Stimulated activated CD4-positive, alpha-beta T cell treated with anti-CD3 and anti-CD28 coated beads, Interleukin-1b, Interleukin-23, amount 100 ng/mL, for 1 hour (primary cell): ENCODE measurements at places on chromosomes 3 and 15.

DNA sequence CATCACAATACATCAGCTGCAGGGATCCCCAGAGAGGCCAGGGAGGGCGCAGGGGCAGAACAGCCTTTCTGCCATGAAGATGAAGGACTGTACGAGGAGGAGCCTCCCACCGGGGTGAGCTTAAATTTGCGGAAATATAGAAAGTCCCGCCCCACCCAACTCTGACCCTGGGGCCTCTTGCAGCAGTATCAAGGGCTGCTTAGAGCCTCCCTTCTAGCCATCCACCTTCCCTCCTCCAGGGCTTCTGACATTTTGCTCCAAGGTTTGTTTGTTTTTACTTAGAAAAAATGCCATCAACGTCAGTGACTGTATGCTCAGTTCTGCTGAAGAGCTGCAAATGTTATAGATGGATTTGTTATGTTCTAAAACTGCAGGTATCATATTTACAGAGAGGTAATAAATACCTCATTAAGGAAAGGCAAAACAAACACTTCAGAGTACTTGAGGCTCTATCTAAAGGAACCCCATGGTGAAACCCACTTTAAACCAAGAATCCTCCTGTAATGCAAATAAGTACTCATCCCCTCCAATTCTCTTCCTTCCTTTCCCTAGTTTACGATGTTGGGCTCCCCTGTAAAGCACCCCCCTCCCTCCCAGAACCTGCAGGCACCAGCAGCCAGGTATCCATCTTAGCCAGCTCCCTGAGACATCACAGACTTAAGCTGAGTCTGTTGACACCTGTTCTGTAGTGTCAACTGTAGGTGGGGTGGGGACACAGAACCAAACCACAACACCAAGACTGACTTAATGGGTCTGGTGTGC, 30.5 kb downstream of the RFTN1 start:
- DNase-seq = no peak

GRCh38 chr3:184157206-184157605, 2.0 kb downstream of the DVL3 start:
- DNase-seq = no peak

GRCh38 chr3:47019201-47019600, 39.7 kb downstream of the NBEAL2 start:
- no peak for DNase-seq

GRCh38 chr15:52103217-52104207, 9.1 kb downstream of the BCL2L10 start:
- DNase-seq = no peak

DNA sequence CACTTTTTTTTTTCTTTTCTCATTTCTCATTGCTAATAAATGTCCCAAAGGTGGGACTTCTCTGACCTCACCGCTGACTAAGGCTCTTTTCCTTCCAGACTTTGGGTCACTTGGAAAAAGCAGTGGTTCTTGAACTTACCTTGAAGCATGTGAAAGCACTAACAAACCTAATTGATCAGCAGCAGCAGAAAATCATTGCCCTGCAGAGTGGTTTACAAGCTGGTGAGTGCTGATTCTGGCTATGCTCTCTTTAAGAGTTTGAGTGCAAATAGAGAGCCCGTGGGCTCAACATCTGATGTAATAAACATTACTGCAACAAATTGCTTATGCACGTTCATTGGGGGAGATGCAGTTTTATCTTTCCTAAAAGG, 2.0 kb downstream of the BHLHE40 start:
- DNase-seq = no peak

DNA sequence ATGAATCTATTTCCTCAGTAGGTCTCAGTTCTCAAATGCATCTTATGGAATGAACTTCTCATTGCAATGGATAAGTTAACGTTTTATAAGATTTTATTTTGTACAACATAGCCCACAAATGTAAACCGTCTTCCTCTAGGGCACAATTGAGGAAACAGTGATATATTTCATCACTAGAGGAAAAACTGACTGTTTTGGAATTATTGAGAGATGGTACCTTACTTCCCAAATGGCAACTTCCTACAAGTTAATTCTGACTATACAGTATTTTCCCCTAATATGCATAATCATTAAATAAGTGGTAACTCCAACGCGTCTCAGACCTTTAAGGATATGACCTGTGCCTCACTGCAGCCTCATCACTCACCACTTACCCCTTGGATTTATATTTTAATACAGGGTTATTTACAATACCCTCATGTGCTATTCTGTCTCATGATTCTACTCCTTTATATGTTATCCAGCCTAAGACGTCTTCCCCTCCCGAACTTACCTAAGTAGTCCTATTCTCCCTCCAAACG, 13.3 kb downstream of the GABPB1 start:
- no peak for DNase-seq

DNA sequence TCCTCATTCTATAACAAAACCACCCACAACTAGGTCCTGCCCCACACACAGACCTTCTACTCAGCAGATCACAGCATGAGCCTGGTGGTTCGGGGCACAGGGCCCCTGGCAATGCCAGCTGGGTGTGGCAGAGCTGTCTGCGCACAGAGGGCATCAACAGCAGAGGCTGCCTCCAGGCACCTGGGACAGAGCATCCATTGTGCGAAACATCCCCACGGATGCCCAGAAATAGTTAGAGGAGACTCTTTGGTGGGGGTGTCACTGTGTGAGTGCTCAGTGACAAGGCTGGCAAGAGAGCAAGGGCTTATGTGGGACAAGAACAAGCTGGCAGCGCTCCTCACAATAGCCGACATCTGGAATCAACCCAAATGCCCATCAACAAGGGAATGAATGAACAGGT, 487.4 kb upstream of the PROK2 start:
- DNase-seq = no peak

GRCh38 chr3:112976001-112976400, 1.1 kb upstream of the CD200R1 start:
- DNase-seq = no peak

- DNase-seq = no peak
Measured at GRCh38 chr3:158105119-158105709, 1.0 kb downstream of the SHOX2 start.

- DNase-seq = no peak
Measured at GRCh38 chr3:111735243-111735758, 123.8 kb upstream of the PHLDB2 start.

DNA sequence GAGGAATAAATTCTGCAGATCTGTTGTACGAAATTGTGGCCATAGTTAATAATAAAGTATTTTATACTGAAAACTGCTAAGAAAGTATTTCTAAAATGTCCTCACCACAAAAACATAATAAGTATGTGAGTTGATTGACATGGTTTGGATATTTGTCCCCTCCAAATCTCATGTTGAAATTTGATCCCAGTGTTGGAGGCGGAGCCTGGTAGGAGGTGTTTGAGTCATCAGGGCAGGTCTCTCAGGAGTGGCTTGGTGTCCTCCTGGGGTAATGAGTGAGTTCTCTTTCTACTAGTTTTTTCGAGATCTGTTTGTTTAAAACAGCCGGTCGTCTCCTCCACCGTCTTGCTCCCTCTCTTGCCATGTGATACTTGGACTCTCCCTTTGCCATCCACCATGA, 424.1 kb upstream of the KCNMB2 start:
- DNase-seq = no peak

DNA sequence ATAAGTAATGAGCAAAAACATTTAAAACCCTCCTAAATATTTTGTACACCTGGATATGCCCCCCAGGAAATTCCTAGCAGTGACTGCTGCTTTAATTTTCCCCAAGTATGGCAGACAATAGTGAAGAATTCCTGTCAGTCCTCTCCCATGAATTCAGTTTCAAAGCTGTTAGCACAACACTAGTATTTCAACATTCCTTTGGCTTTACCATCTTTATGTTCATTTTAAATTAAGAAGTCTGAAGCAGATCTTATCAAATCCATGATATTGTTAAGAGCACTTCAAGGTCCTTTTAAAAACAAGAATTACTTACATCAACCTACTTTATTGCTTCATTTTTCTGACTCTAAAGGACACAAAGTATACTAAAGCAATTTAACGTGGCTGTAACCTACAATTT, 28.8 kb upstream of the CDIN1 start:
- DNase-seq = no peak

DNA sequence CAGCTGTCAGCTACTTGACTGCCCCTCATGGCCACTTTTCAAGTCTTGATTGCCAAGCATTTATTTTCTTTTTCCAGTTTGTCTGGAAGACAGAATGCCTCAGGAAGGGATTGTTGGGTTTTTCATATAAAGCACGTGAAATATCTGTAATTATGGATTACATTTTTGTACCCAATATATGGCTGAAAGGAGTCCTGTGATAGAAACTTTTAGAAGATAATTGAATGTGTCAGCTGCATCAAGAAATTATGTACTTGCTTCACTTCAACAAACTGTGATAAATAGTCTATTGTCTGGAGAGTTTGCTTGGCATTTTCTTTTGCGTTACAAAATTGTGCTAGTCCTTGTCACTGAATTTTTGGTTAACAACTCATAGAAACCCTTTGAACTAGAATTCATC, 247.9 kb upstream of the SLCO3A1 start:
- no peak for DNase-seq

DNA sequence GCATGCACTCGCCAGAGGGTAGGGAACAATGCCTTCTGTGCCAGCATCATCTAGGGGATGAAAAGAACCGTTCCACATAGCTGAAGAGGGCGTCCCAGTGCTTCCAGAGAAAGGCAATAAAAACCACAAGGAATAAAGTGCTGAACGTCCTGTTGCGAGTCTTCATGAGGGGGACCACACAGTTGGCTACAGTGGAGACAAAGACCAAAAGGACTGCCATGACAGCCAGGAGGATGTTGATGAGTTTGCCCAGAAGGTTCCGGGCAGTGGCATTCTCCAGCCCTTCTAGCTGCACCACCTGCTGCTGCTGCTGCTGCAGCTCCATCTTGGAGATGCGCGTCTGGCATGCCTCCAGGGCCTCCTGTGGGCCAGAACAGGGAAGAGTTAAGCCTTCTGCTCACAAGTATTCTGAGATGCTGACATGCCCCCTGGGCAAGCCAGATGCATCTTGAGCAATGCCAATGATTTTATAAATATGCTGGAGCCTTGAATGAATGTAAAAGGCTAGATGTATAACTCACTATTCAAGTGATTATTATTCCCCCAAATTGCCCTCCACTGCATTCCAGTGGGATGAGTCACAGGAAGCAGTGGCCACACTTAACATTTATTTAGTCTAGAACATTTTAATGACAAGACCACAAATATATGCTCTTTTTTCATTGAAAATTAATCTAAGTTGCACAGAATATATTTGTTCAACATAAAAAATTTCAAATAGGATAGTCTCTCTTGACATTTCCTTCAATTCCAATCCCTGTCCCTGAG, 45.1 kb upstream of the PLXND1 start:
- DNase-seq = no peak

DNA sequence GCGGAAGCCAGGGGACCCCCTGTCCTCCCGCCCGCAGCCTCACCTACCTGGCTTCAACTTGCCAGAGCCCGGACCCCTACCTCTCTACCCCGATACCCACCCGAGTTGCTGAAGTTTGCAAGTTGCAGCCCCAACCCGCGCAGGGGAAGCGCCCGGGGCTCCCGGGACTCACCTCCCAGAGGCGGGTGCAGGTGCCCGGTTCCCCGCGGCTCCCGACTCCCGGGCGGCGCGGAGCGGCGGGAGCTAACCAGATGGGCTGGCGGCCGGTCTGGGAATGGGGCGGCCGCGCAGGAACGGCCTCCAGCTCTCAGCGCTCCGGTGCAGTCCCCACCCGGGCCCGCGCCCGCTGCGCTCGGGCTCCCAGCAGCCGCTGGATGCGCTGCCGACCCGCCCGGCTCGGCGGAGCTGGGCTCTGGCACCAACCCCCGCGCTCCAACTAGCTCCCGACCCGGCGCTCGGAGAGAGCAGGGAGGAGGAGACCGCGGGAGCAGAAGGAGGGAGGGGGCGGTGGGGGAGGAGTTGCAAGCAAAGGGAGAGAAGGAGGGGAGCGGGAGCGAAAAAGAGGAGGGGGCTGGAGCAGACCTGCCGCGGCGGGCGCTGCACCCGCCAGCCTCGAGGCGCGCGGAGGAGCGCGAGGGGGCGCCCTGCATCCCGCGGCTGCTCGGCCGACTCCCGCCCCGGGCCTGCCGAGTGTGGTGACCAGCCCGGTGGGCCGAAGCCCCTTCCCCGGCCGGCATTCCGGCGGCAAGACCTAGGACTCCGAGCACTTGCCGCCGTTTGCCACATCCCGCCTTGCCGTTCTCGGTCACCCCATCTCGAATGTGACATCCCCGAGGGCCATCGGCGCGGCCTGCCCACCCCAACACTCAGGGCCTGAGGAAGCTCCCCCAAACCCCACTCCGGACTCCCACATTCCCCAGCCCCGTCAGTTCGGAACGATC, at the start of gene SEMA5B:
TSS of gene SEMA5B (minus strand) at position 472 of the 941 bp plus-strand sequence. CDS start 66,500 bp downstream, outside the sequence.
- DNase-seq = no peak

DNA sequence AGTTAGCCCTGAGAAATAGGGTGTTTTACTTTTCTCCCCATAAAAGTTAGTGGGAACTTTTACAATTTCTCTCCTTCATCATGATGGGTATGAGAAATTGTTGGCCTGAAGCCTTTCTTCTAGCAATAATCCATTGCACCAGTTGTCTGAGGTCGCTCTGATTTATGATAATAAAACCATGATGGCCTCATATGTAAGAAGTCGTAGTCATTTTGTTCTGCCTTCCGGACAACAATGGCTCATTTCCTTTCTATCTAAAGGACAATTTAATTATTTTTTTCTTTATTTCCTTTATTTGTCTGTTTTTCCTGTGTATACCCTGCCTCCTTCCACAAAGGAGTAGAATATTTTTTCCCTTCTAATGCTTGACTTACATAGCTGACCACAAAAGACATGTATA, 31.6 kb upstream of the GNB4 start:
- no peak for DNase-seq

DNA sequence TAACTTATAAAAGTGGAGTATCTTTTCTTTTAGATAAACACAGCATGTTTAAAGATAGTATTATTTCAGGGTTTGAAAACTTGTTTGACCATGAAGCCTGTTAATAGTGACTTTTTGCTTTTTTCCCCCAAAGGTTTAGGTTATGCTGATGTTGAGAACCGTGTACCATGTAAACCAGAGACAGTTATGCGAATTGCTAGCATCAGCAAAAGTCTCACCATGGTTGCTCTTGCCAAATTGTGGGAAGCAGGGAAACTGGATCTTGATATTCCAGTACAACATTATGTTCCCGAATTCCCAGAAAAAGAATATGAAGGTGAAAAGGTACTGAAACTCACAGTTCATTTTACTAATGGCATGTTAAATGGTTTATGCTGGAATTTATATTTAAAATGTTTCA, 5.1 kb downstream of the LACTB start:
- no peak for DNase-seq

- DNase-seq = no peak
Measured at GRCh38 chr3:36175113-36175812, 205.0 kb upstream of the STAC start.

GRCh38 chr3:8668216-8668615, 23.6 kb upstream of the SSUH2 start:
- DNase-seq = no peak
